Prostate gland (tissue), 2 donors: ENCODE measurements at places on chromosomes 3 and 15.
A peak's percentile ranks its signal among the peaks of the same experiment; 100 is the strongest.

- peak; percentile 14 for DNase-seq
Observed at GRCh38 chr3:14823910-14824629, 5.3 kb downstream of the FGD5 start.

- no peak for DNase-seq
Observed at GRCh38 chr15:77854980-77855379, 222.3 kb upstream of the LINGO1 start.

GRCh38 chr3:62028236-62028635 lies 345.1 kb downstream of the FEZF2 start:
- no peak for DNase-seq

GRCh38 chr3:69712269-69712668 lies 27.0 kb upstream of the MITF start:
- DNase-seq, result no peak

DNA sequence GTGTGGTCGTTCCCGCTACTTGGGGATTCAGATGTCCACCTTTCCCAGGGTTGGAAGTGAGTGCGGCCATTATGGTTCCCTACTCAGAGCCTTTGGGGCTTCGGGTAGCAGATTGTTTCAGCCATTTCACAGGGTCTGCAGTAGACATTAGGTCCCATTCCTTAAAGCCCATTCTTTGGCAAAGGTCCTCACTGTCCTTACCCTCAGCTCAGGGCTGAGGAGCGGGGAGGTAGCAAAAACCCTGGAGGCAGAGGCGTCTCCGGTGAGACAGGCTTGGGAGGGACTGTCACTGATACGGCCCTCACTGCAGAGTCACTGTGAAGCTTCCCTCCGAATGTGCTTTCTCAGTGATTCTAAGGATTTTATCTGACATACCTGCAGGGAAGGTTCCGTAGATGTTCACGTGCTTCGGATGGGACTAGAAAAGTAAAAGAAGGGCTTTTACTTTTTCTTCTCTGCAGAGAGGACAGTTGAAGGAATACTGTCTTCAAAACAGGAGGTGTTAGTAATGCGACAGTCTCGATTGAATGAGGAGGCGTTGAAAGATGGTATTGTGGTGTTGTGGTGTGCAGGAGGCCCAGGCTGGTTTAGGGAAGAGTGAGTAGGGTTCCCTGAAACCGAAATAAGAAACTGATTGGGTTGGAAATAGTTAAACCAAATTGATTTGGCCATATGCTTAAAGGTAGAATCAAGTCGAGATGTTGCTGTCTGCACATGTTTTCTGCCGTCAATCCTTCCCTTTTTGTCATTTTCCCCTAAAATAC lies 630 bp downstream of the ATP6V1A start:
- peak; percentile 8 for DNase-seq

DNA sequence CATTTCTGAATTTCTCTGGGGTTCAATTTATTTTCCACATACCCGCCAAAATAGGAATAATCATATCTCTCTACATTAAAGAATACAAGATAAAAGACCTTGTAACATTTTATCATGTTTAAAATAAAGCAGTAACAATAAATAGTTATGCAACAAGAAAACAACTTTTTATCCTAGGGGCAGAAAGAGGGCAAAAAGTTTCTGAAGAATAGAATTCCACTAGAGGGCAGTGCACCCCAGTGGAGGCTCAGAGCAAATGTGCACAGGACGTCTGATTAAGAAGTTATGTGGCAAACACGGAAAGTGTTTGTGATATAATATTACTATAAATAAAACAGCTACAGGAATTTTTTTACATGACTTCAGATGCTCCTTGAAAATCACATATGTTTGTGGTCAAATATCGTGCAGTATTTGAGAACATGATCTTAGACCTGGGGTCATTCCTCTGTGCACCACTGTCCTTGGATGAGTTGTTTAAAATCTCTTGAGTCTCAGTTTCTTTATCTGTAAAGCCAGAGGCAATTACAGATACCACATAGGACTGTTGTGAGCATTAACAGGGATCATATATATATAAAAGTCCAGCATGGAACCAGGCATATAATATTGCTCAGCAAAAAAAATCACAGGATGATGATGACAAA lies 13.2 kb upstream of the PIK3R4 start:
- peak; percentile 62 for DNase-seq

DNA sequence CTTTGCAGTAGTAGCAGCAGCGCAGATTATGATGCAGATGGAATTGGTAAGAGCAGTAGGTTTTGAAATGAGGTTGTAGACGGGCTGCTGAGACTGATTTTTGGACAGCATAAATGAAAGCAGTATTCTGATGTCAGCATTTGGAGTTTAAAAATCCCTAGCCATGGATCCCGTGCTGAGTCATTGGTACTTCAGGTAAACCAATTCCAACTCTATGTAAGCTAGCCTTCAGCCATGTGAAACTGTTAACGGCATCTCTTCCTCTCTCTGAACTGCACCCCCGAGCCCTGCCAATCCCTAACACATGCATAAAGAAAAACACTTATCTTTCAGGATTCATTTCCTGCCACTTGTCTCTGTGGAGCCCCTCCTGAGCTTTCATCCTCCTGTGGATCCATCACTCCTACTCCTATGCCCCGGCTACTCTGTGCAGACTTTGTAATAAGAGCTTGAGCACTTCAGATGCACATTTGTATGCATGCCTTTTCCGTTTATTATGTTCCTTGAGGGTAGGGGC lies 119.0 kb downstream of the AKAP13 start:
- DNase-seq, result no peak

- DNase-seq, result no peak
Observed at GRCh38 chr3:77414881-77415280, 375.0 kb downstream of the ROBO2 start.

DNA sequence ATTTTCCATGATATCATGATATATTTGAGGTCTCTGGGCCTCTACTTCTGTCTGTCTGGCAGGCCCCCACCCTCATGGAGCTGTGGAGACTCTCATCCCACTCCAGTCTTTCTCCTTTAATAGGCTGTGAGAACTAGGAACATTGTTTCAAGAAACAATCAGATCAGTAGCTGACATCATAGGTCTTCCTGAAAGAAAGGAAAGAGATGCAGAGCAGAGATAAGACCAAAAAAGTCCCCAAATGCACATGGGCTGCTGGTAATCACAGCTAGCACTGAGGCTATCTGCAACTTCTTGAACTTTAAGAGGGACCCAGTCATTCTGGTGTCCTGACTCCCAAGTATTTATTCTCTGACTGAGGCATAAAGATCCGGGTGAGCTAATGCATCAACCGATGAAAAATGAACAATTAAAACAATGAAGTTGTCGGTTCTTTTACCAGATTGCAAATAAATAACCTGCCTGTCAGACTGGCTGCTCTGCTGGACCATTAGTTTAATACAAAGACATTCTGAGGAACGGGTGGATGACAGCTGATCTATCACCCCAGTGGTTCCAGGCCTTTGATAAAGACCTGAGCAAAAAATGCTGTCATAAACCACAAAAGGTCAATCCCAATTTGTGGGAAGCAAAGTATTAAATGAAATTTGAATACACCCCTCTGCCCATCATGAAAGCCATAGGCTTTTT lies 780.8 kb upstream of the GOLIM4 start:
- DNase-seq, result no peak

DNA sequence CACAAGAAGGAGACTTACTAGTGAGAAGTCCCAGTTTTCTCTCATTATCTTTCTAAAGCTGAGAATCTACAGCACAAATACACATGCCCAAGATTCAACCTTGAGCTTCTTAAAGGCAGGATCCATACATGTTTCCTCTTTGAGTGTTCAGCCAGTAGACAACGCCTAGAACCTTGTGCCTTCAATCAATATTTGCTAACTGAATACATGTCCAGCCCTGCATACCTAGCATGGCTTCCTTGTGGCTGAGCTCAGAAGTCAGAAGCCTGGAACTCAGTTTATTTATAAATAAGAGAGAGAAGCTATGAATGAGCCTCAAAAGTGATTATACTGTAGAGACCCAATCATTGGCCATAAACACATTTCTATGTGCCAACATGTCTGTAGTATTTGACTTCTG lies 43.5 kb downstream of the ACP3 start:
- no peak for DNase-seq

DNA sequence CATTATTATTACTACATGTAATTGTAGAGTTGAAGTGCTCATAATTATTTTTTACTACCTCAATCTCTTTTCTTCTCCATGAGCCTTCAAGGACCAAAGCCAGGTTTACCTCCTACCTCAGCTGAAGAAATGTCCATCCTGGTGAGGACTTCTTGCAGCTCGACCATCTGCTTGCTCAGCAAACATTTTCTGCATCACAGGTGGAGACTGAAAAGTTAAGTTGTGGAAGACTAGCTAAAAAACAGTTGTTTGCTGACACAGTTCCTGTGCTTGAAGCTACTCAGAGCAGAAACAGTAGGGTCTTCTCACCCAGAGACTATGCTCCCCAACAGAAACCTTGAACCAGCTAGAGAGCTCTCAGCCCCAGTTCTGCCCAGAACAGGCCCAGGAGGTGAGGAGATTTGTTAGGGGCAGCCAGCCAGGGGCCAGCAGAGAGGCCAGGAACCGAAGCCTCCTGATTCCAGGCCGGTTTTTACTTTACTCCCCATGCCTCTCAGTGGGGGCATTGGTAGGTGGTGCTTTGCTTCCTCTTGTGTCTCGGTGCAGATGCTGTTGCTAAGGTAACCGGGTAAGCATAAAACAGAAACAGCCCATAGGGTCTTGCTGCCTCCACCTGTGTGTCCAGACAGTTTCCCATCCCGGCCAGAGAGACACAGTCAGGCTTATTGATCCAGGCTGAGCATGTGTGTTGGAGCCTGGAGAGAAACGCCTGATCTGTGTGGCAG lies 54.9 kb downstream of the CCNL1 start:
- no peak for DNase-seq

DNA sequence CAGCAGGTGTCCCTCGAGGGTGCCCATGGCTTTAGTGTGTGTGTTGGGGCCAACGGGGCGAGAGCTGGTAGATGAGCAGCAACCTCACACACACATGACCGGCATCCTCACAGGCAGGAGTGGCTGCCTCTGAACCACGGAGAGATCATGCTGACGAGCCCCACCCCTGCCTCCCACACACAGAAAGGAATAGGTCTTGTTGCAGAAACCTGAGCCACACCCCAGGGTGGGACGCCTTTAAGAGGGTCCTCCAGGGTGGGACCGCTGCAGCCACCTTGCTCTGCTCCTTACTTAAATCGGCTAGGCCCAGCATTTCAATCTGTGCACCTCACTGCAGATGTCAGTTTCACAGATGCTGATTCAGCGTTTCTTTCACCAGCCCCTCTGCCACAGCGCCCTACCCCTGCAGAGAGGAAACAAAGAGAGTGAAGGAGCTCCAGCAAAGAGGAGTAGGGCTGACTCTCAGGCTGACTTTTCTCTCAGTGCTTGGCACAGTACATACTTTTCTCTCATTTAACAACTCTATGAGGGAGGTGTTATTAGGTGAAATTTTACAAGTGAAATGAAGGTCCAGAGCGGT lies 61.2 kb upstream of the EPHB3 start:
- DNase-seq, result no peak

DNA sequence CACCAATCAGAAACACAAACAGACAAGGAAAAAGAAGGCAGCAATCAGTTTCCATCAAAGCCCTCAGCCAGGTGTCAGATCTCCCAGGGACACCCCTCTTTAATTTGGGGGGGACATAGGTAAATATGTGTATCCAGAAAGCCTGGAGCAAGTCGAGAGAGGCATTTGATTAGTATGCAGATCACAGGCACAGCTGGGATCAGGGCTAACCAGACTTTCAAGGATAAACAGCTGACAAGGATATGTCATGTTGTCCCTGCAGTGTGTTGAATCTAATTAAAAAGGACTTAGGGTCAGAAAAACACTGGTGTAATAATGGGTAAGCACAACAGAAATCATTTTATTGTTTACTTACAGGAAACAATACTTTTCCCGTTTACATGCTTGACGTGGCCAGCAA lies 30.2 kb downstream of the NSMCE3 start:
- DNase-seq, result no peak

DNA sequence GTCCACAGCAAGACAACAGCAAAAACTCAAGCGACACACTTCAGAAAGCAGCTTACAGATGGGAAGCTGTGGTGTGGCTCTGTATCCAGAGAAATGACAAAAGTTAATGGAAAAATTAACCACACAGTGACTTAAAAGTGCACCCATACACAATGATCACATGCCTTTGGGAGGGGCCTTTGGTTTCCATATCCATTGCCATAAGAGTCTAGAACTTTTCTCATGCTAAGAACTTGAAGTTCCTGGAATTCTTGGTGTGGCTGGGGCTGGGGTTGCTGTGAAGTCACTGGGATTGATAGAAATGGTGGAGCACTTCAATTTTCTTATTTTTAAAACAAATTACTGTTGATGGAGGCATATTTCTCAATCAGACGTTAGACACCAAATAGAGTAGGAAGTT lies 108.6 kb upstream of the FEZF2 start:
- no peak for DNase-seq

GRCh38 chr3:99111235-99111634 lies 209.7 kb upstream of the DCBLD2 start:
- no peak for DNase-seq

GRCh38 chr3:113140876-113141275 lies 70.5 kb upstream of the BOC start:
- no peak for DNase-seq

DNA sequence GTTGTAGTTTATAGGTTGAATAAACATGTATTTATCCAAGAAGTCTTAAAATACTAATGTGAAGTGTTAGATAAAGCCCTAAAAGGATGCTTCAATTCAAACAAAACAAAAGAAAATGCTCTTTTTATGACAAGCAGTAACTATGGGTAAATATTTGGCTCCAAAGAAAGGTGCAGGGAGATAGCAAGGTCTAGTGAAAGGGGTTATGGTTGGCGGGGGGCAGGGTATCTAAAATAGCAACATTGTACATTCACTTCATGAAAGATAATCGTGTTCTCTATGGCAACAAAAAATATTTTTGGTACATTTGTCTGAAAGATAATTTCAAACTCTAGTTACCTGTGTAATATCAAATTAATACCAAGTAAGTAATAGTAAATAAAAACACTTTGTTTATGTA lies 149.5 kb downstream of the FGF12 start:
- DNase-seq, result no peak

DNA sequence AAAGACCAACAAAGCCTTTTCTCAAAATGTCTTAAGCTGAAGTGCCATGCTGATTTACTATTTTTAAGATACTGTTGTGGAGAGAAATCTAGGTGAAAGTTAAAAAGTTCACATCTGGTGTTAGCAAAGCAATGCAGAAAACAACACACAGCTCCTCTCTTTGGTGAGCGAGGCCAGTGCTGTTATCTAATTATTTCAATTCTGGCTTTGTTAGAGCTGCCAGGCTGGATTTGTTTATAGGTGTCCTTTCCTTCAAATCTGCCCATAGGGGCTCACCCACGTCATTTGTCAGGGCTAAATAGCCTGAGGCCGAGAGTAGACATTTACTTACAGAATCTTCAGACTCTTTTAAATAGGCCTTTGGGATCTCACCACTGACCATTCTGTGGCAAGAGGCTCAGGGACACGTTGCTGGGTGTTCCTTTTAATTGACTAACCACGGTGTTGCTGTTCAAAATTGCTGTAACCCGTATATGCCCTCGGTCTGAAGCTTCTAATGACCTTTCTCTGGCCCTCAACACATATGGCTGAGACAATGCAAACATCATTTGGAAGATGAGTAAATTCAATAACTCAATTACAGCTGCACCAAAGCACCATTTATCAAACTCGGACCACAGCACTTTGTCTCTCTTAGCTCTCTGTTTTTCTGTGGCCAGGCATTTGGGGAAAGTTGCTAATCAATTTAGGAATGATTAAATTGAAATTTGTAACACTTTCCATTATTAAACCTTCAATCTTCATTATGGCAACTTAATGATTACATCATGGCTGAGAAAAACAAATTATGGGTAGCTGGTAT lies 152.6 kb downstream of the PDZRN3 start:
- DNase-seq, result no peak

- no peak for DNase-seq
Observed at GRCh38 chr3:47416041-47416440, 35.2 kb downstream of the PTPN23 start.
